MV-4-11 (cell line): ENCODE measurements at places on chromosomes 2 and 18.

- DNase-seq: no peak
These were observed 97.5 kb upstream of the LDLRAD4 start for GRCh38 chr18:13120983-13121441.

DNA sequence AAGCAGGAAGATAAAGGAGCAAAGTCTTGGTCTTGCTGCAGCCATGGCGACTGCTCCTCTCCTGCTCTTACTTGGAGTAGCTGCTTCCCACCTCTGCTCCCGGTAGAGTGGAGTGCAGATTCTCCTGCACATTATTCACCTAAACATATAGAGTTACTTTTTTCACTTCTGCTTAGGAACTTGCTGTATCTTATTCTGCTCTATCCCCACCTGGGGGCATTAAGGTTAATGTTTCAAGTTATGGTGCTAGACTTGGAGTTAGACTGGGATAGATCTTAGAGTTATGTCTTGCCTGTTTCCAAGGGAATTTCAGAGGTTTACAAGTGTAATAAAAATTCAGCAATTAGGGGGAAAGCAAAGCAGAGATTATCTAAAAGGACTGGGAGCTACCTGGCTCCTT is 144.2 kb downstream of the SETBP1 start:
- no peak for DNase-seq

- DNase-seq: peak; percentile 95
These were observed 195.3 kb upstream of the HS6ST1 start for GRCh38 chr2:128513961-128514283.

DNA sequence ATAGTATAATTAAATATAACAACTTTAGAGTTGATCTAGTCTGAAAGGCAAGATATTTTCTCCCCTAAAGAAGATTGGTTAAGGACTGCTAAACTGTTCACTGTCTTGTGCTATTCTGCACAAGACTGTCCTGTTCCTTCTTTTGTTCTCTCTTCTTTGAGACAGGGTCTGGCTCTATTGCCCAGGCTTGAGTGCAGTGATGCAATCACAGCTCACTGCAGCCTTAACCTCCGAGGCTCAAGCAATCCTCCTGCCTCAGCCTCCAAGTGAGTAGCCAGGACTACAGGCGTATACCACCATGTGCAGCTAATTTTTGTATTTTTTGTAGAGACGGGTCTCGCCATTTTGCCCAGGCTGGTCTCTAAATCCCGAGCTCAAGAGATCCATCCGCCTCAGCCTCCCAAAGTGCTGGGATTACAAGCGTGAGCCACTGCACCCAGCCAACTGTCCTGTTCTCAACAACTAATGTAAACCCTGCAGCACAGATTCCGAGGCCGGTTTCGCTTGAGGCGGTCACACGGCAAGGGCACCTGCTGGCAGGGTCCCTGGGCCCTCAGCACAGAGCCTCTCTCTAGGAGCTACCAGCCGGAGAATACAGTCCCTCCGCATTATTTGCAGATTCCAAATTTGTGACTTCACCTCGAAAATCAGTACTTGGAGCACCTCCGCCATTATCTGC is 16.4 kb downstream of the PXDN start:
- no peak for DNase-seq

DNA sequence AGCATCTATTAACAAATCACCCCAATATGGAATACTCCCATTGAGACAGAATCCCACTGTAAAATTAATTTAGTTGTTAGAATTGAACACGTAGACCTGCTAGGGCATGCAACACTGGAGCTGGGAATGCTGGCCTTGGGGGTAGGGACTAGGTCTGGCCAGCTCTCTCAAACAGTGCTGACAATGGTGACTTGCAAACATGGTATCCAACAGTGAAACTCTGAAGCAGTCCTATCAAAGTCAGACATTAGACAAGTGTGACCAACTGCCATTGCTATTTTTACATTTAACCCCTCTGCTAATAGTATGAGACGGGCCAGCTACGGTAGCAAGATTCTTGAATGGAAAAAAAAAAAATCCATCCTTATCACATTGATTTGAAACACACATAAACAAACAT is 7.2 kb downstream of the E2F6 start:
- no peak for DNase-seq

GRCh38 chr2:6010163-6010562 is 318.0 kb downstream of the SOX11 start:
- no peak for DNase-seq

- peak; percentile 86 for DNase-seq
These were observed 237.6 kb downstream of the PRKCE start for GRCh38 chr2:45889053-45889452.

GRCh38 chr2:31314761-31315160 is 80.8 kb downstream of the EHD3 start:
- DNase-seq: no peak

DNA sequence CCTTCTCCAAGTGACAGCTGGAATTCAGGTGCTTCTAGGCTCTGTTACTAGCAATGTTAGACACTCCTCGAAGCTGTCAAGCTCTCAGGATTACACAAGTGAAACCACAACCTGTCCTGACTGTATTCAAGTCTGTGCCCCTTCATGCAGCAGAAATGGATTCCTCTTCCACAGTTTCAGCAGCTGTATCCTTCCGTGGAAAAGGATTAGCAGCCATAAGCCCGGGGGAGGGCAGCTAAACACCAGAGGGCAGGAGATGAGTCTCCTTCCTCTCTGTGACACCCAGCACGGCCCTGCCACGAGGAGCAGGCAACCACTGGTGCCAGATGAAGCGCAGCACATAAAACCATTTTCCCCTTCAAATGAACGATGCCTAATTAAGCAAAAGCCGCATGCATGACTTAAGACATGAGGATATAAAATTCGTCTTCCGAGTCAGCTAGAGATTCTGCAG is 1.2 kb downstream of the ST3GAL5 start:
- DNase-seq: peak; percentile 88

DNA sequence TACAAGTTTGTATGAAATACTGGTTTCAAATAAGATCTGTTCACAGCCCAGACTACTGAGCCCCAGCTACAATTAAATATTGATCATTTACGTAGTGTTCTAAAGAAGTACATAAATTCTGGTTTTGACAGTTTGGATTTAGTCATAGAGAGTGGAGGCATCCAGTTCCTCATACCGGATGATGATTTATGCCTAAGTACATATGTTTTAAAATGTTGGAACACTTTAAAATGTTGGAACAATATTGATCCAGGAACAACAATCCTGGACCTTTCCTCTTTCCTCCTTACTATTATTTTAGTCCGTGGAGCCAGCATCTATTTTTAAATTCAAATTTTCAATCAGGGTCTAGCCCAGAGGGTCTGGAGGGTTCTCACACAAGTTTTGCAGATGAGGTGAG is 22.8 kb upstream of the TTN start:
- no peak for DNase-seq

DNA sequence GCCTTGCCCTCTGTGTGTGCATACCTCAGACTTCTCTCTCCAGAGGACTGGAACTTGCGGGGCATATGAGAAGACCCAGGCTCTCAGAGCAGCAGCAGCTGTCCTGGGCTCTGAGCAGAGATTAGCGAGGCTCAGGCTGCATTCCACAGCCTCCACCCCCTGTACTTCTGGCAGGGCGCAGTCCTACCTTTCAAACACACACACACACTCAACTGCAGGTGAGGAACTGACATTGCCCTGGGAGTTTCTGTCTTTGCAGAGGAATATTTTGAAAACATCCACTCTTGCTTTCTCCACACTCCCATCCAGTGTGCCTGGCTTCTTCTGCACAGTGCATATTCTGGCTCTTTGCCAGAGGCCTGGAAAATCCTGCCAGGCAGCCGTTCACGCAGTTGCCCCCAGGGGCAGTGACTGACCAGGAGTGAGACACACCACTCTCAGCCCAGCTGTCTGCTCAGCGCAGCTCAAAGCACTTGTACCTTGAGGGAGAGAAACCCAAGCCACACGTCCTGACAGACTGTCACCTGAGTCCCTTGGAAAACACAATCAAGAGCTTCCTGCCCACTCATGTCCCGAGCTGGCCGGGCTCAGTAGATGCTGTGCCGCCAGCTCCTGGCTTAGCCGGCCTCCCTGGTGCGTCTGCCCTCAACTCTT is 460.8 kb downstream of the RNF144A start:
- no peak for DNase-seq

- no peak for DNase-seq
These were observed 164.6 kb downstream of the LDLRAD4 start for GRCh38 chr18:13382954-13383827.

- DNase-seq: peak; percentile 64
These were observed 823 bp upstream of the RNU2-63P start for GRCh38 chr2:88016960-88017779.

DNA sequence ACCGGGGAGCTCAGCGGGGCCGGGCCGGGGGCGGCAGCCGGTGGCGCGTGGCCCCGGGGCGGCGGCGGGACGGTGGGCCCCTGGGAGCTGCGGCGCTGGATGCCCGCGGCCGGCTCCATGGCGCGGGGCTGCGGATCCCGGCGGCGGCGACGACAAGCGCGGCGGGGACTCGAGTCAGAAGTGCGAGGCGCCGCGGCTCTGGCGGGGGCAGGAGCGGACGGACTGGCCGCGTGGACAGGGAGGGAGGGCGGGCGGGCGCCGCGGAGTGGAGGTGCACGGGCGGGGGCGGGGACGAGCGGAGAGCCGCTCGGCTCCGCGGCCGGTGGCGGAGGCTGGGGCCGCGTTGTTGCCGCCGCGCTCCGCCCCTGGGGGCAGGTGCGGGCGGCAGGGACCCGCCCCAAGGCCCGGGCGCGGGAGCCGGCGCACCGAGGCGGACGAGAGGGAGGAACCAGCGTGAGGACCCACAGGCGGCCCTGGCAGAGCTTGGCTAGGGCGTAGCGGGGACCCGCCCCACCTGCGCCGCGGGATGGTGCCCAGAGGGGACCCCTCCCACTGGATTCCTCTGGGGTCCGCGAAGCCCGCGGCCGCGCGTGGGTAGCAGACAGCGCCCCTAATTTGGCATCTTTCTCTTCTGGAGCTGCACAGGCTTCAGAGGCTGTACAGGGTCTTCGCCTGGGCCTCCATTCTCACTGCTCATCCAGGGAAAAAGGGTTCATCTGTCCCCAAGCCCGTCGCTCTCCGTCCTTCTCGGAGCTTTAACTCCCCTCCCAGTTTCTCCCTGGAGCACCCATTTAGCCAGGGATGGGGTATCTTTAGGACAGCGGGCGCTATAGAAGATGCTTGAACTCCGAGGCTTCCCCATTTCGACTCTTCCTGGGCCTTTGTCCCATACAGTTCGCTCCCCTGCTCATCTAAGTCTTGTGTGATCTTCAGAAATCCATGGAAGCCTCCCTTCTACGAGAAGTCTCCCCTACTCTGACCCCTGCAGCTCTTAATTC is at the start of gene TMEM163:
TSS of gene TMEM163 (minus strand) at position 184 of the 998 bp plus-strand sequence.
- no peak for DNase-seq

DNA sequence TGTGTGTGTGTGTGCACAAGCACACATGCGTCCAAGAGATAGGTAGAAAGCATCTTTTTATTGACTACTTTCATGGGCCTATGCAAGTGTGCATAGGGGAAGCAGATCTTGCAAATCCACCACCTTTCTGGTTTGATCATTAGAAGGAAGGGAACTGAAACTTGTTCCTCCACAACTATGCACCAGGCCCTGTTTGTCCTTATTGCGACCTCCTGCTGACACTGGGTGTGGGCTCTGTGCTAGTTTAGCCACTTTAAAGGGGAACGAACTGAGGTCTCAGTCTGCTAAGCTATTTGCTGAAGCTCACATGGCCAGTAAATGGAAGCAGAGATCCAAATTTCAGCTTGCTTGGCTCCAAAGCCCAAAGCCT is 32.1 kb upstream of the INSIG2 start:
- peak; percentile 96 for DNase-seq

- no peak for DNase-seq
These were observed 34.6 kb upstream of the SLC14A1 start for GRCh38 chr18:45689396-45689795.

- peak; percentile 64 for DNase-seq
These were observed 692 bp upstream of the TSHZ1 start for GRCh38 chr18:75209951-75210258.

GRCh38 chr2:61885896-61886603 is 2.4 kb downstream of the CCT4 start:
- DNase-seq: no peak
